ENCODE measurements at places on chromosomes 4 and X.

- DNase-seq, result no peak
These were observed 26.2 kb upstream of the FHDC1 start for GRCh38 chr4:152909901-152910300.

GRCh38 chr4:77742054-77742453 is 77.1 kb downstream of the CNOT6L start:
- no peak for DNase-seq

DNA sequence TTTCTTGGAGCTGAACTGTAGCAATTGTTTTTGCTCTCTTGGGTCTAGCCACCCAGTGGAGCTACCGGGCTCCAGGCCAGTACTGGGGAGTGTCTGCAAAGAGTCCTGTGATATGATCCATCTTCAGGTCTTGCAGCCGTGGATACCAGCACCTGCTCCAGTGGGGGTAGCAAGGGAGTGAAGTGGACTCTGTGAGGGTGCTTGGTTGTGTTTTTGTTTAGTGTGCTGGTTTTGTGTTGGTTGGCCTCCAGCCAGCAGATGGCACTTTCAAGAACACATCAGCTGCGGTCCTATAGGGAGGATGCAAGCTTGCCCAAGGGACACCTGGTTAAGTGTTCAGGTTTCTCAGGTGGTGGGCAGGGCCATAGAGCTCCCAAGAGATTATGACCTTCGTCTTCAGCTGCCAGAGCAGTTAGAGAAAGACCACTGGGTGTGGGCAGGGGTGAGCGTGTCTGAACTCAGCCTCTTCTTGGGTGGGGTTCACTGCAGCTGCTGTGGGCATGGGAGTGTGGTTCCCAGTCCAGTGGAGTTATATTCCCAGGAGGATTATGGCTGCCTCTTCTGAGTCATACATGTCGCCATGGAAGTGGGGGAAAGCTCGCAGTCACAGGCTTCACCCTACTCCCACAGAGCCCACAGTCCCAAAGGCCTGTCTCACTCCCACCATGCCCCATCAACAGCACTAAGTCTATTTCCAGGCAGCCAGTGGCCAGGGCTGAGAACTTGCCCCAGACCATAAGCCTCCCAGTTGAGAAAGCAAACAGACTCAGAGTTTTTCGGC is 811.6 kb downstream of the GLUD2 start:
- no peak for DNase-seq

DNA sequence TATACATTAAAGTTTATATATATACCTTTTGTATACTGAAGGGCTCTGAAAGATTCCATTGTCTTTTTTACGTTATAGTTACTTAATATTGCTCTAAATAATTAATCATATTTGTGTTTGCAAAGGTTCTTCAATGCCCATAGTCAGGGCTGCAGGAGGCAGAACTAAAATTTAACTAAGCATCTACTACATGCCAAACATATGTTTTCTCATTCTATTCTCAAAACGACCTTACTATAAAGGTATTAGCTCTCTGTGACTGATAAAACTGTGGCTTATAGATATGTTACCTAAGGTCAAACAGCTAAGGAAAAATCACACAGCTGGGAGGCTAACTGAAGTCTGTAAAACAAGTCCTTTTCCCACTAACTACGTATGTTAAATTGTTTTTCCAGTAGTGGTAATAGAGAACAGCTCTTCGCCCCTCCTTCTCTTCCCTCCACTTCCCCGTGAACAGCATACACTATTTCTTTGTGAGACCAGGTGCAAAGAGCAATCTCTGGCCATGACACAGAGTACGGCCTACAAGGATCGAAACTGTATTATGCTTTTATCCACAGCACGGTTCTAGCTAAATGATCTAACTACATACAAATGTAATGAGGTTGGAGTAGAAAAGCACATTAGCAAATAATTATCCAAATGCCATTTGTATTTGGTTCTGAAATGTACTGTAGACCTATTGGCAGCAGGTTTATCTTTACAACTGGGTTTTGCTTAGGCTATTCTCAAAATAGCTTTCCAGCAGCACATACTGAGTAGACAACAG is 1.7 kb downstream of the CNOT6L start:
- peak; percentile 19 for DNase-seq

DNA sequence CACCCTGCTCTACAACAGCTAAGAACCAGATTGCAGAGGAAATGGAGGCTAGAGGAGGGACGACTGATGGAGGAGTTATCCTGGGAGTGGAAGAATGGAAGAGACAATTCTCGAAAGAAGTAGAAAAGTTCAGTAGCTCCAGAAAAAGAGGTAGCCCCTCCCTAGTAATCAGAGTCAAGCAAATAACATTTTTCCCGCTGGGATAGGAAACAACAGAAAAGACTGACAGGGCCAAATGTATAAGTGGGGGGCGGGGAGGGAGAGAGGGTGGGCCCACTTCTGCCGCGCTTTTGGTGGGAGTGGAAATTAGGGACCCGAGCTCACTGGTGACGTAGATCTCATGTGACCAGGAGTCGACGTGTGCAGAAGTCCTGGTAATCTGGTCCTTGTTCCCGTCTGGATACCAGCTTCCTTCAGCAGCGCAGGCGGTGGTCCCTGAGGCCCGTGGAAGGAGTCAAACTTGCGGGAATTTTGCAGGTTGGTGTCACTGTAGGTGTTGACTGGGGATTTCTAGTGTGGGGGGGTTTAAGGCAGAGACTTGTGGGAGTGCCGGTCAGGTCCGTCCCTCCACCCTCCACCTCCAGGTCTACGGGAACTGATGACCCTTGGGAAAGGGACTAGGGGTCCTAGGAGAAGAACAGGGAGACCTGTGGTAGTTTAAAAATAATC is at the start of gene TCEAL9:
Gene TCEAL9, plus strand, starts transcription at position 377 of the 669 bp plus-strand sequence. CDS start 1,179 bp downstream, outside the sequence.
- peak; percentile 74 for DNase-seq

- DNase-seq, result no peak
These were observed 12.4 kb downstream of the CASP6 start for GRCh38 chr4:109690690-109691410.

DNA sequence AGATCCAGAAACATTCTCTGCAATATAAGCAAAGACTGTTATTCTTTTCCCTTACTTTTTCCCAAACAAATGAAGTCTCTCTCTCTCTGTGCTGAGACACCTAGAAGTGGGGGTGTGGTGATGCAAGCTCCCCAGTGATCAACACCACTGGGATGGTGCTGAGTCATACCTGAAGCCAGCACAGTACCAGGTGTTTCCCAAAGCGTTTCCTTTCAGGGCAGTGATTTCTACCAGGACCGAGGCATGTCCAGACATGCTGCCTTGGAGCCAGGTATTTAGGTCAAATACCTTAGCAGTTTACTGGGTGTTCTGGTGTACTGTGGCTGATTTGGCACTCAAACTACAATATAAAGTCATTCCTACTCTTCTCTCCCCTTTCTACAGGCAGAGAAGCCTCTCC is 726.5 kb downstream of the FAM133A start:
- no peak for DNase-seq

DNA sequence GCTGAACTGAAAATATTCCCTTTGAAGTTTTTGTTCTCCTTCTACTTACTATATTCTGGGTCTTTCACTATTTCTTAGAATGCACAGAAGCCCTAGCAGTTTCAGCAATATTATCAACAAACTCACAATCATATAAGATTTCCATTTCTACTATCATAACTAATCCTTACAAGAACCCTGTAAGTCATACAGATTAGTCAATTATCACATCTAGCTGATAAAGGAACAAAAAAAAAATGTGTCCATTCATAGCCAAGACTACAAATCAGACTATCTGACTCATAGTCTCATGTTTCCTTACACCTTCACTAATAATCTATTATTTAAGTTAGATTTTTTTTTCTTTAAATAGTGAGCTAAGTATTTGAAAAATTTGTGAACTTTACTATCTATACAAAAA is 72.5 kb downstream of the LRBA start:
- DNase-seq, result no peak
